ENCODE measurements at places on chromosomes 1 and 21. TPM values are rescaled to one million over a fixed set of nuclear protein-coding genes. Genes with fewer than 3 reads are reported as not detected.

KIF2C gene
- total RNA-seq: 110 TPM

PDC gene
- not detected for total RNA-seq

C1orf52 gene
- total RNA-seq: 26.4 TPM

ASTN1 gene
- total RNA-seq: not detected

ADAM30 gene
- total RNA-seq: not detected

AKIRIN1 gene
- total RNA-seq: 61.2 TPM

FMO3 gene
- total RNA-seq: not detected

EPS15 gene
- total RNA-seq: 53.9 TPM

SLC2A5 gene
- not detected for total RNA-seq

S100A10 gene
- total RNA-seq: 561 TPM

TLR5 gene
- 1.0 TPM for total RNA-seq
